ENCODE measurements at places on chromosomes 12 and 14.

DNA sequence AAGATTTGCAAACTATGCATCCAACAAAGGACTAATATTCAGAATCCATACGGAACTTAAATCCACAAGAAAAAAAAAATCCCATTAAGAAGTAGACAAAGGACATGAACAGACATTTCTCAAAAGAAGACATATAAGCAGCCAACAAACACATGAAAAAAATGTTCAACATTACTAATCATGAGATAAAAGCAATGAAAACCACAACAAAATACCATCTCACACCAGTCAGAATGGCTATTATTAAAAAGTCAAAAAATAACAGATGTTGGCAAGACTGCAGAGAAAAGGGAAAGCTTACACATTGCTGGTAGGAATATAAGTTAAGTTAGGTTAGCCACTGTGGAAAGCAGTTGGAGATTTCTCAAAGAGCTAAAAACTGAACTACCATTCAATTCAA lies 16.2 kb downstream of the CDK17 start:
- DNase-seq, result no peak

- DNase-seq, result no peak
These were observed 71.3 kb downstream of the PTHLH start for GRCh38 chr12:27900920-27901879.

- DNase-seq, result no peak
These were observed 154.3 kb downstream of the NTF3 start for GRCh38 chr12:5586201-5586600.

- no peak for DNase-seq
These were observed 128.1 kb downstream of the PRKD1 start for GRCh38 chr14:29799464-29800095.

- DNase-seq, result no peak
These were observed 83.8 kb upstream of the VRK1 start for GRCh38 chr14:96713426-96713825.

DNA sequence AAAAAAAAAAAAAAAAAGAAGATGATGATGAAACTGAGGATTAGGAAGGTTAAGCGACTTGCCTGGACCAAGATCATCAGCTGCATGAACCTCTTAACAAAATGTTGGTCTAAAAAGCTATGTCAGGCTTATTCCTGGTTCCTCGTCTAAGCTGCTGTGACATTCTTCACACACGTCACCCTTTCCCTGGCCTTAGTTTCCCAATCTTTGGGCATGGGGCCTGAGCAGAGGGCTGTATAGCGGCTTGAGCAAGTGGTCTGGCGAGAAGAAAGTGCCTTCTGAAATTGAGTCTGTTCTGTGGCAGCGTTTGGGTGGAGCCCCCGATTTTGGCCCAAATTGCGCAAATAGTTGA lies 58.7 kb upstream of the CCND2 start:
- no peak for DNase-seq

DNA sequence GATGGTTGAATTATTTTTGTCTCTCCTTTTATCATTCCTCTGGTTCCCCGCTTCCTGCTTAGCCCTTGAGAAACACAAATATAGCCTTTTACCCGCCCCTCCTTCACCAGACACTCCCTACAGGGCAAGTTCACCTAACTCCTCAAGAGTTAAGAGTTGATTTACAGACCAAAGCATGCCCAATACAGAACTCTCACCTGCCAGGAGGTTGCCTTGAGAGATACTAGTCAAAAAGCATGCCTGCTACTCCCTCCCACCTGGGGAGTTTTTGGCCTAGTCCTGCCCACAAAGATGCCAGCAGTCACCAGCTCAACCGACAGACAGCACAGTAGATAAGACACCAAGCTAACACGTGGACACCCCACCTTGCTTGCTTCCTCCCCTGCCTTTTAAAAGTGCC lies 11.2 kb downstream of the LGMN start:
- DNase-seq, result no peak

- DNase-seq, result no peak
These were observed 839 bp downstream of the IFT43 start for GRCh38 chr14:75986439-75986765.

DNA sequence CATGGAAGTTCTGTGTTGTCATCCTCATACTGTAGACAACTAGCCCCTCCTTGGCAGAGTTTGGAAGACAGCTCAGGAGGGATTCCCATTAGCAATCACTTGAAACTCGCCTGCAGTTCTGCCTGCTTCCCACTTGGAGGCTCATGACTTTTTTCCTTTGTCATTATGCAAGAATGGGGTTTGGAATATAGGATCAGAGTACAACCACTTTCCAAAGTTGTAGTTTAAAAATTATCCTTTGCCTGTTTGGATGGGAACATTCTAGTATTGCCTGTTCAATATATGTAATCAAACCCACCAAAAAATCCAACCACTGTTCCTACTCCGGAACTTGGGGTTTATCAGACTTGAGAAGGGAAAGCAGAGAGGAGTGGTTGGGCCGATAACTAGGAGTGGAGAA lies 2.1 kb upstream of the GPD1 start:
- DNase-seq, result no peak

DNA sequence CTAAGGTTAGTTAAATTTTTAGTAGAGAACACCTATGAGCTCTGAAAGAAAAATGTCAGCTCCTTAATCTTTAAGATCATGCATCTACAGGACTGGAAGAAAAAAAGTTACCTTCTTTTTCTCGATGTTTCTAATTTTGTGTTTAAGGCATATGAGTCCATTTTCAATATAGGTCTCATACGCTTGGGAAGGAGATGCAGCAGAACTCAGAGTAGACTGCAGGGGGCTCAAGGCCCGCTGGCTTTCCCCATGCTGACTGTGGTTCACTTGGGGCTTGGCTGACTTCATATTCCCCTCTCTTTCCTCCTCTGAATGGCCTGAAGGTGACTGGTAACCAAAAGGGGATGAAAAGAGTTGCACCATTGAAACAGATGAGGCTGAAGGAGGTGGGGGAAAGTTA lies 1.5 kb downstream of the CAPRIN2 start:
- DNase-seq, result no peak

DNA sequence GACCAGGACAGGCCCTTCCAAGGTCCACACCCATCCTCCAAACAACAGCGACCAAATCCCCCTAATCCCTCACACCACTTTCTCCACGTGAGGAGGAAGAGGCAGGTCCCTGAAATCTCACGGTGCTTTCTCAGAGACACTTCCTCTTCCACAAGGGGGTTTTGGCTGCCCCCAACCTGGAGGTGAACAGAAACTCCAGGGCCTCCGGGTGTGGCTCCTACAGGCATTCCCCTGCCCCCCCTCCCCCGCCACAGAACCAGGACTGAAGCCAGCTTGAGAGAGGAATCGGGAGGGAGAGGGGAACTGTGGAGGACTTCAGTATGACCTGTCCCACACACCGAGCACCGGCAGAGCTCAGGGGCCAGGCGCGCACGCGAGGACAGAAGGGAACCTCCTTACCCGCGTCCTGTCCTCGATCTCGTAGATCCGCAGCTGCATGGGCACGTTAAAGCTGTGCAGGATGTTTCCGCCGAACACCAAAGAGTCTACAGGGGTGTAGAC lies 60.2 kb downstream of the KDM2B start:
- no peak for DNase-seq

DNA sequence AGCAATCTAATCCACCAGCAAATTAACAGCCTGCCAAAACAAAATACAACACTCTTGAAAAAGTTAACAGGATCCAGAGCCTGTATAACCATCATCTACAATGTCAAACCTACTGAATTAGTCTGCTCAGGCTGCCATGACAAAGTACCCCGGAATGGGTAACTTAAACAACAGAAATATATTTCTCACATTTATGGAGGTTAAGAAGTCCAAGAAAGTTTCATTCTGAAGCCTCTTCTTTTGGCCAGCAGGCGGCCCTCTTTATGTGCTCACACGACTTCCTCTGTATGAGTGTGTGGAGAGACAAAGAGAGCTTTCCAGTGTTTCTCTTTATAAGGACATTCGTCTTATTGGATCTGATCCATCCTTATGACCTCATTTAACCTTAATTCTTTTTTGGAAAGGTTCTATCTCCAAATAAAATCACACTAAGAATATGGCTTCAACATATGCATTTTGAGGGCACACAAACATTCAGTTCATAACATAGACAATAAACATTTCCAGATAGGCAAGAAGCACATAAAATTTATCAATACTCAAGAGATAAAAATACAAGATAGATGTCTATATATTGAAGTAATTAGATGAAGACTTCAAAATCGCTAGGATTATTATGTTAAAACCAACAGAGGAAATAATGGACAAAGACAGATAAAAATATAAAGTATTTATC lies 5.9 kb upstream of the RERG start:
- DNase-seq, result no peak

GRCh38 chr14:68722968-68723566 lies 69.8 kb downstream of the ZFP36L1 start:
- DNase-seq, result no peak

DNA sequence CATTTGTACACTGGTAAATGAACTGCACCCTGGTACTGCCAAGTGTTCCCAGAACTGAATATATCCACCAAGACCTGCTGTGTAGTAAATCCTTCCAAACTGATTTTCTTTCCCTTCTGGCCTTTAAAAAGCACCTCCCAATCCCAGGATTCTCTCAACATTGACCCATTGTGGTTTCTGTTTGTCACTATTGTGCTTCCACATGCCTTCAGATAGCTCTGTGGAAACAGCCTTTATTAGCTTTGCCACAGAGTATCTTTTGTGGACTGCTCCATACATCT lies 949 bp upstream of the KIF21A start:
- no peak for DNase-seq

GRCh38 chr14:105508069-105508468 lies 17.0 kb downstream of the TEDC1 start:
- DNase-seq, result no peak

DNA sequence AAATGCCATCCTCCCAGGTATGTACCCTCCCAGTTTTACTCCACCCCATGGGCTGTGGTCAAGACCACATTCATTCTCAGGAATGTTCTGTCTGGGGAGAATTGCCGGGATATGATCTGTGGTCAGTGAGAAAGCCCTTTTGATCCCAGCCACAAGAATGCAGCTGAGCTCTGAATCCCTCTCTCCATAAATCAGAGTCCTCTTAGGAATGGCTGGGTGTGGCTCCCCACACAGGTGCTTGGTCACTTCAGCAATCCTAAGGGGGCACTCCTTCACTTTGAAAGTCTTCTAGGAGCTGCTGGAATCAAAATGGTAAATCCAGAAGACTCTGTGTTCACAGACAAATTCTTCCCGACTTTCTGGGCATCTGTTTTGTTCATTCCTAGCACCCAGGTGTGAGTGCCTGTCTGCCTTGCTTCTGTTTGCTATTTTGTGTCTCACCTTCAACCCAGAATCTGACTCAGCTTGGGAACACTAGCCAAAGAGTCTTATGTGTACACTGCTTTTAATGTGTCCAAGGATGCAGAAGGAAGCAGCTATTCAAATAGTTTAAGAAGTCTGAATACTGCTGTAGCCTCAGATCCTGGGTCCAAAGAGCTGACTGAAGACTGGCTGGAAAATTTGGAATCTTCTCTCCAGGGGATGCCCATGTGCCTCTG lies 144.6 kb upstream of the CDKN3 start:
- no peak for DNase-seq

DNA sequence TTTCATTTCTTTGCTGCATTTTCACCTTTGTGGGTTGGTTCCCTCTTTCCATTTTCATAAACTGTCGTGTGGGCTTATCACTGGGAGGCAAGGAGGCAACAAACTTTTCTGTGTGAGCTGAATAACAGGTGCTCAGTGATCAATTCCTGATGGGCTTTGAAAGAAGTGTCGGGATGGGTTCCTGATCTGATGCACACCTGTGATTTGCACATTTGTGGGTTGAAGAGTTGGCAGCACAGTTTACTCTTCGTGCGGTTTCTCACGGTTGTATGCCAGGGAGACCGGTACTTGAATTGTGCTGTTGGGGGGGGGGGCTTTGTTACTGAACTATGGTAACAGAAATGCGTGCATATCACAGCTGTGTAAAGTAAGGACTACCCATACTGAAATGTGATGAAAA lies 16.0 kb upstream of the ASPG start:
- DNase-seq, result no peak

- DNase-seq, result no peak
These were observed 12.2 kb downstream of the SLC7A7 start for GRCh38 chr14:22802860-22803686.

DNA sequence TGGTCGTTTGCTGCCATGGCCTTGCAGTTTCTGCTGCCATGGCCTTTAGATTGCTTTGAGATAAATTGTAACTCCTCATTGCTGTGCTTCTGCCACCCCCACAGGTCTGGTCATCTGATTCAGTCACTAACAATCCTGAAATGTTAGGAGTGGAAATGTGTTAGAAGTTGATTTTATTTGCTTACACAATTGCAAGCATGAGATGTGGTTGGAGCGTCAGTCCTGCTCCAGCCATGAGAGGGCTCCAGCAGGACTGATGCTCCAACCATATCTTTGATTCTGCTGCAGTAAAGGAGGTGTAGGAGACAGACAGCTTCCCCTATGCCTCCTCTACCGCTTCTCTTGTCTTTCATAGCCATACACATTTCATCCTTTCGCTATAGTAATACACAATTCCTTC lies 226.8 kb upstream of the RGS6 start:
- no peak for DNase-seq

- peak; percentile 15 for DNase-seq
These were observed 1.1 kb upstream of the ARG2 start for GRCh38 chr14:67618617-67619063.

DNA sequence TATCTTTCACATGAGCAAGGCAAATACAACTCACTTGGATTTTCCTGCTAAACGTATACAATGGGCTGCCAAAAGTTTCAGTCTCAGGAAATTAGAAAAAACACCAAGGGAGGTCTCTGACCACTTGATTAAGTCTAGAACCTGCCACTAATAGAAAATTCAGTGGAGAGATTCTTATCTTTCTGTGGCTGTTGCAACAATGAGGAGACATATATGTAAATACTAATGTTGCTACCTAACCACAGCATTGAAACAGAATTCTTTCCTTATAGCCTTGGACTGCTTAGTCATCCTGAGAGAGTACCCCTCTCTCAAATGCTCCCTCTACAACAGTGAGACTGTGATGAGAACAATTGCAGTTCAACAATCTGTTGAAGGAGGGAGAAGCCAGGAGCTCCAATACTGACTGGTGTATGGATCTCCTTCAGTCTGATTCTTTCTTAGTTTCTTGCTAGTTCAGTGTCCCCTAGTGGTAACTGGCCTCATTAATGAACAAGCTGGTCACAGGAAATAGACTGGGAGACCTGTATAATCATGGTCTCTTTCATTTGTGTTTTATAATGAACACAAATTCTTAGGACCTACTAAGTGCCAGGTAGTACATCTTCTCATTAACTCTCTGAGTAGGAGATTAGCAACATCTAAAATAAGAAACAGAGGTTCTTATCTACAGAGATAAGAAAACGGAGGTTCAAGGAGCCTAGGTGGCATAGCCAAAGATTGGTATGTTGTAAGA lies 164.5 kb downstream of the SLC38A4 start:
- DNase-seq, result peak; percentile 70

DNA sequence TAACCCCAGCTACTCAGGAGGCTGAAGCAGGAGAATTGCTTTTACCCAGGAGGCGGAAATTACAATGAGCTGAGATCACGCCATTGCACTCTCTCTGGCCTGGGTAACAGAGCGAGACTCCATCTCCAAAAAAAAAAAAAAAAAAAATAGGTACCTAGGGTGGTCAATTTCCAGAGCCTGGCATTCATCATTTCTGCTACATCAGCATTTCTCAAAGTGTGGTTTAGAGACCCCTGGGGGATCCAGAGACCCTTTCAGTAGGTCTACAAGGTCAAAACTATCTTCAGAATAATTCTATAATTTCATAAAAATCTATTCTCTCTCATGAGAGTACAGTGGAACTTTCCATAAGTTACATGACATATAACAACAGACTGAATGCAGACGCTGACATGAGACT lies 19.9 kb downstream of the CERS5 start:
- DNase-seq, result no peak

- no peak for DNase-seq
These were observed 21.2 kb downstream of the MTHFD1 start for GRCh38 chr14:64409126-64409920.

GRCh38 chr12:10362325-10362724 lies 27.5 kb downstream of the KLRK1 start:
- no peak for DNase-seq

All from NCI-H1436 treated with DMSO at 0.1 percent for 48 hours (cell line).